ENCODE measurements at places on chromosomes 7 and 10.

DNA sequence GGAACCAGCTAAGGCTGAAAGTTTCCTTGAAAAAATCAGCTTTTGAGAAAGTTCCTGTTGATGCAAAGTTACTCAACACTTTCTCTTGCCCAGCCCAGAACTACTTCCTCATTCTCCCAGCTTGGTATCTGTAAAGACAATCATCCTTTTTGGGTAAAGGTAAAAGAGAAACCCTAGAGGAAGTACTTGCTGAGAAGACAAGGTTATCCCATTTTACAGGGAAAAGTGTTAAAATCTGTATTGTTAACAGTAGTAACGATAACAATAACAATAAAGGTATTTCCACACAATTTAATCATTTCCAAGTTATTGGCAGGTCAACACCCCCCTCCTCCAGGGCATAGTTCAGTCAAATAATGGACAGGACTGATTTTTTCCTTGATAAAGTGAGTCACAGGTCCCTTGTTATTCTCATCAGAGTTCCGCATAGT, 2.4 kb downstream of the ALOX5 start:
- DNase-seq: no peak

GRCh38 chr7:17719998-17720397, 220.3 kb downstream of the SNX13 start:
- no peak for DNase-seq

DNA sequence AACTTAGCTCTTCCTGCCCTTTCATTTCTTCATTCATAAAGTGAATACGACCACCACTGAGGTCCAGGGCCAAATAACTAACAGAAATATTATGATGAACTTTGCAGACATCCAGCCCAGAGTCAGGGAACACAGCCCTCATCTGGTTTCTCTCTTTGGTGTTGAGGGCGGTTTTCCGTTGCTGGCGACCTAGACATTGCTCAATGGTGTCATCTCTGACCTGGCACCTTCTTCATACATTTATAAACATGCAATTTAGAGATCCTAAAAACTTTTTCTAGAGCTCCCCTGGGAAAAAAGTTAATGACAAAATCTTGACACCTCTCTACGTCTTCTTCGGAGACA, 324 bp upstream of the TET1 start:
- no peak for DNase-seq

- DNase-seq: no peak
These were observed 90.9 kb upstream of the SMNDC1 start for GRCh38 chr10:110395350-110396283.

DNA sequence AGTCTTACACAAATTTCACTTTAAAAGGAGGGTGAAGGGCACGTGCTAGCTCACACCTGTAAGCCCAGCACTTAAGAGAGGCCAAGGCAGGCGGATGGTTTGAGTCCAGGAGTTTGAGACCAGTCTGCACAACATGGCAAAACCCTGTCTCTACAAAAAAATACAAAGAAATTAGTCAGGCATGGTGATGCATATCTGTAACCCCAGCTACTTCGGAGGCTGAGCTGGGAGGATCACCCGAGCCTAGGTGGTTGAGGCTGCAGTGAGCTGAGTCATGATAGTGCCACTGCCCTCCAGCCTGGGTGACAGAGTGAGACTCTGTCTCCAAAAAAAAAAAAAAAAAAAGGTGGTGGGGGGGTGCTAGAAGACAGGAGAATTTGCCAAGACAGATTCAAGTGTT, 237.3 kb upstream of the KLF14 start:
- DNase-seq: no peak

DNA sequence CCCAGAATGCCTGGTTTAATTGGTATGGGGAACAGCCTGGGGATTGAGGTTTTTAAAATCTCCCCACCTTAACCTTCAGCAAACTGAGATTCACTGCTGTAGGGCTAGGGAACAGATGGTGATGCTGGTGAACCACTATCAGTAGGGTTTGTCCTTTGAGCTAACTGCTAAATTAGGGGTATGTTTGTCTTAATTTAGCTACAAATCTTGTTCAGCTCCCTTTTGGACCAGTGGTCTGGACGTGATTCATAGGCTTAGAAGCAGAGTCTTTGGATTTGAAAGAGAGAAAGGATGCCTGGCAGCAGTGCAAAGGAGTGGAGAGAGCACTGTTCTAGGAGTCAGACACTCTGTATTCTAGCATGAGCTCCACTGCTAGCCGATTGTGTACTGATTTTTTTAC, 2.8 kb downstream of the HDAC9 start:
- no peak for DNase-seq

GRCh38 chr7:90326500-90326899, 5.4 kb upstream of the FAM237B start:
- DNase-seq: no peak

GRCh38 chr10:61223576-61223975, 229.6 kb downstream of the TMEM26 start:
- DNase-seq: no peak

GRCh38 chr10:76420725-76421124, 989.3 kb downstream of the LRMDA start:
- DNase-seq: no peak

DNA sequence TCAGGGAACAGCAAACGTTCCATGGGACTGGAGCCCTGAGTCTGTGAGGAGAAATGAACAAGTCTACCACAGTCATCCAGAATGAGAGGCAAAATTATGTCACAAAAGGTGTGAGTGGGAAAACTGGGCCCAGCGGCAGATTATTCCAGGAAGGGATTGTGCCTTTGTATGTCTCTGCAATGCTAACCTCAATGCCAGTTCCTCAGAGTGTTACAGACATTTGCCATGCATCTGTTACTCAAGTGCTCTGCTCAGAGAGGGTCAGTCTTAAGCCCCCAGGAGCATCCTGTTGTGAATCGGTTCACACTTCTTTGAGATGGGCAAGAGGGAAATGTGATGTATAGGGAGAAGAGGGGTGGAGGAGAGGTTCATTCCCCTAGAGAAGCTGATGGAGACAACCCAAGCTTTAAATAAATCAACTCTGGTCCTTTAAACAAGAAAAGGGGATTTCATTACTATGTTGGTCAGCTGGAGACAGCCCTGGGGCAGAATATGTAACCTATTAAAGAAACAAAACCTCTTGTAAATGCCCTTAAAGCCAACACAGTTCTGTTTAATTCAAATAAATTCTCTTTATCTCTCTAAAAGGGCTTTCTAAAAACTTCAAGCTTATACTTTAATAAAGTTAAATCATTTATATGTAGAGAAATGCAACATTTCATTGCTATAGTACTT, 85.9 kb upstream of the GRB10 start:
- no peak for DNase-seq

DNA sequence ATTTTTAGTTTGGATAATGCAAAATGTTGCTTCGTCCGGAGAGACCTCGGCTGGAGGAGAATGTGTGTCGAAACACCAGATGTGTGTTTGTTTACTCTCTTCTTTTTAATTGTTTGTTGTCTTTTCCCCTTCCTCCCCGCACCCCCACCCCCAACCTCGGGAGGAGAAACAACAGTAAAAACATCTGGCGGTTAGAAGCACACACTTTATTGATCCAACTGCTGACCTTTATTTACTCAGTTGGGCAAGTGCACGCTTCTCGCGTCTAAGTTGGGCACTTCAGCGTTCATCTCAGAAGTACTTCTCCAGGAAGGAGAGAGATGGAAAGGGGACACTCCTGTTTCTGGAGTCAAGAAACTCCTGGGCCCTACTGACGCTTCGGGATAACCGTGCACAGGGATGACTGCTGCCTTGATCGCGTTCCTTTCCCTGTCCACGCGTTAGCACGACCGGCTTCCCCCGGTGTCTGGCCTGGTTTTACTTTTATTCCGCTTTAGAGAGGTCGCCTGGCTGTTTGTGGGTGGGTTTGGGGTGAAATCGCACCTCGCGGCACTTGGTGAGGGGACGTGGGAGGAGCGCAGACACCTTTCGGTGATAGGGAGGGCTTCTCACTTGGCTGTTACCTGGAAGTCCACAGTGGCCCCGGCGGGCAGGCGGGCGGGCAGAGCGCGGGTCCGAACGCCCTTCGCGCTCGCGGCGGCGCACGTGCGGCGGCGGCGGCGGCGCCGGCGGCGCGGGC, 168.3 kb upstream of the PPP1R3A start:
- DNase-seq: no peak

DNA sequence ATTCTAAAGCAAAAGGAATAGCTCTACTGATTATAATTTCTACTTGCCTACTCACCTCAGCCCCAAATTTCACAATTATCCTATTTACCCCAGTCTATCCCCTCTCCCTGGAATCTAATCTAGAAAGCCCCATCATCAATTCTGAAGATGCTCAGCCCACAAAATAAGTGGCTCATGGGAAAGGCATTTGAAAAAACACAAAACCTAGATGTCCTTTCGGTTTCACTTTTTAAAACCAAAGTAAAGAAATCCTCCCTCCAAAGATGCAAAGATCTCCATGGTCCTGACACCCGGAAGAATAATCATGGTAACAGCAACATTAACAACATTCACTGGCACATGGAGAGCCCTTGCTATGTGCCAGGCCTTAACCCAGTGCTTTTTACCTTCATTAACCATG, 224.8 kb downstream of the FGFR2 start:
- DNase-seq: no peak

GRCh38 chr7:135877805-135878204, 99.4 kb downstream of the MTPN start:
- no peak for DNase-seq

DNA sequence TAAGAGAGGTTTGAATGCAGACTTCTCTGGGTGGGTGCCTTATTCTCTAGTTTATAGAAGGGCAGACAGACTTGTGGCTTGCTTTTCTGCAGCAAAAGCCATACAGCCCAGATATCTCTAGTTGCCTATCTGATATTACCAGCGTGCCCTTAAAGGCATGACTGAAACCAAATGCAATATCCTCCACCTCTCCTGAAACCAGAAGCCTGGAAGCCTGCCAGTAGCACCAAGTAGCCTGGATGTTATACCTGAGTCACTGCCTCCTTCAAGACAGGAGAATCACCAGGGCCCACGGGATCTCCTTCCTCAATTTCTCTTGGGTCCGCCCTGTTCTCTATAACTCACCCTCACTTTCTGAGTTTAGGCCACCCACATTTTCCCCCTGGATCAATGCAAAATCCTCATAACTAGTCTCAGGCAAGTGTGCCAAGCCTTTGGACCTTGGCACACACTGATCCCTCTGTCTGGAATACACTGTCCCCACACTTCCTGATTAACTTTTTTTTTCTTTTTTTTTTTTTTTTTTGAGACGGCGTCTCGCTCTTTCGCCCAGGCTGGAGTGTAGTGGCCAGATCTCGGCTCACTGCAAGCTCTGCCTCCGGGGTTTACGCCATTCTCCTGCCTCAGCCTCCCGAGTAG, 638.4 kb downstream of the GALNT17 start:
- no peak for DNase-seq

GRCh38 chr7:104643587-104644217, 315.3 kb downstream of the LHFPL3 start:
- DNase-seq: no peak

DNA sequence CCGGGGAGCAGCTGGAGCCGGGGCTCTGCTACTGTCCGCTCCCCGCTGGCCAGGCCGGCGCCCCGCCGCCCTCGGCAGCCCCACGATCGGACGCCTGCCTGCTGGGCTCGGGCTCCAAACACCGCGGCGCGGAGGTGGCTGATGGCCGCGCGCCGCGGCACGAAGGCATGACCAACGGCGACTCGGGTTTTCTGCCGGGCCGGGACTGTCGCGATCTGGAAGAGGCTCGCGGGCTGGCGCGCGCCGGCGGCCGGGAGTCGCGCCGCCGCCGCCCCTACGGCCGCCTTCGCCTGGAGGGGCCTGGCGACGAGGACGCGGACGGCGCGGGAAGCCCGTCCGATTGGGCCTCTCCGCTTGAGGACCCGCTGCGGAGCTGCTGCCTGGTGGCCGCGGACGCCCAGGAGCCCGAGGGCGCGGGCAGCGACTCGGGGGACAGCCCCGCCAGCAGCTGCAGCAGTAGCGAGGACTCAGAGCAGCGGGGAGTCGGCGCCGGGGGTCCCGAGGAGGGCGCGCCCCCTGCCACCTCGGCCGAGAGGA, 570 bp downstream of the TBC1D12 start:
- no peak for DNase-seq

- no peak for DNase-seq
These were observed 8.1 kb downstream of the TRPV5 start for GRCh38 chr7:142925413-142925812.

DNA sequence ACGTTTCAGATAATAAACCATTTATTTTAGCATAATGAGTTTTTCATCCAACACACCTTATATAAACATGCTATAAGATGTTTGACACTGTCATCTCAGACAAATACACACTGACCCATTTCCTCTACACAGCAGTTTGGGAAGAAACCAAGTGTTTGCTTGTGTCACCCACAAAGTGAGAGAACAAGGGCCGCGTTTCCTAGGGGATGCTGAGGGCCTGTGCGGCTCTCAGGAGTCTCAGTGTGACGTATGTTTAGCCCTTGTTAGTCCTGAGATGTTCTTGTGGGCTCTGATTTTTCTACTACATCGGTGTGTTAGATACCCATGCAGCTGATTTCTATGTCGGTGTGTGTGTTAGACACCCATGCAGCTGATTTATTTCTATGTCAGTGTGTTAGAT, 266.3 kb downstream of the DIP2C start:
- DNase-seq: no peak

- no peak for DNase-seq
These were observed 82.5 kb upstream of the GATA3 start for GRCh38 chr10:7971949-7972348.

- DNase-seq: no peak
These were observed 626.9 kb downstream of the ZWINT start for GRCh38 chr10:55734112-55734511.

- no peak for DNase-seq
These were observed 51.1 kb upstream of the AHR start for GRCh38 chr7:17247357-17247756.

DNA sequence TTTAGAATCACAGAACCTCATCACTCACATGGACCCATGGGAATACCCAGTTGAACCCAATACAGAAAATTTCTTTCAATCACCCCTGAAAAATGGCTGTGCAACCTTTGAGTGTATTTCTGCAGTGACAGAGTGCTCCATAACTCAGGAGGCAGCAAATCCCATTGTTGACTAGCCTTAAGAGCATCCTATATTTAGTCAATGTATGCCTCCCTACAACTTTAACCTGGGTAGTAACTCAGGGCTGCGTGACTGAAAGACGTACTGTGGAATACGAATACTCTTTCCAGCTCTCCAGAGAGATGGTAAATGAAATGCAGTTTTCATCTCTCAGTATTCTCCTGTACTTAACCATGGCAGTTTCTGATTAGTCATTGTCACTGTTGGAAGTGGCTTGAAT, 573.0 kb upstream of the POM121L12 start:
- no peak for DNase-seq

- DNase-seq: no peak
These were observed 19.2 kb upstream of the BMPER start for GRCh38 chr7:33886149-33886623.

DNA sequence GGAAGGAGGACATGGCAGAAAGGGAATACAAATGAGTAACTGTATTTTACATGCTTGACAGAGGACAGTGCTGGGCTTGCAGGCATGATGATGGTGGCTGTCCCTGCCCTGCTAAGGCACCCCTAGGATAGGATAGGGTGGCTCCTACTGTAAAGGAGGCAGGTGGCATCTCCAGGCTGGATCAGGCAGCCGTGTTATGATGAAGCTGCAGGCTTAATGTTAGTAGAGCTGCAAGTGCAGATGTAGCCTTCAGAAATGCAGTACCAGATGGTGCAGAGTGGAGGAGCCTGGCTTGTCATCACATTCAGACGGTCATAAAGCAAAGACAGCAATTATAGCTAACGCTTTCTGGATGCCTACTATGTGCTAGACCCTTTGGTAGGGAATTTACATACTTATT, 287.9 kb upstream of the PODXL start:
- no peak for DNase-seq

GRCh38 chr10:131729938-131730660, 170.7 kb upstream of the PPP2R2D start:
- DNase-seq: no peak

Data from stimulated activated CD8-positive, alpha-beta memory T cell treated with anti-CD3 and anti-CD28 coated beads, Interleukin-7, amount 100 ng/mL, for 1 hour (primary cell).